ENCODE measurements at places on chromosomes 2 and 18. TPM values are rescaled to one million over a fixed set of nuclear protein-coding genes. Genes with fewer than 3 reads are reported as not detected.
A peak's percentile ranks its signal among the peaks of the same experiment; 100 is the strongest.

The UGT1A10 gene
- not detected for total RNA-seq

The MAB21L4 gene
- total RNA-seq, result not detected

DNA sequence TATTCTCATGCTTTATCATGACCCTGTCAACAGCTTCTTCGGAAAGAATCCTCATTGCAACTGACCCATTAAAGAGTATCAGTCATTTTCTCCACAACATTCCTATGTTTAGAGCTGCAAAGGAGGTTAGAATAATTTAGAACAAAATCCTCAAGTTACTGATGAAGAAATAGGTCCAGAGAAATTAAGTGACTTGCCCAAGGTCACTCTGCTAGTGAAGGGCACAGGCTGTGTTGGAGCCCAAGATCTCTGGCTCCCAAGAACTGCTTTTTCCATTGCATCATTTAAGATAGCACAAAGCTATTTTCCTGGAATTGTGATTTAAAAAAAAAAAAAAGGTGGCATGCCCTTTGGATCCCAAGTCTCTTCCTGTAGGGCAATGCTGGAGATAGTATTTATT, 9.6 kb downstream of the IRS1 start:
- peaks cover 78% of the 10 kb centered on the region for H3K4me1 ChIP-seq
- peaks cover 11% of the 10 kb centered on the region for H3K36me3 ChIP-seq
- DNase-seq, result no peak
- H3K27me3 ChIP-seq, result no peaks in the 10 kb centered on the region
- no peak overlapping the region for H3K27ac ChIP-seq

DNA sequence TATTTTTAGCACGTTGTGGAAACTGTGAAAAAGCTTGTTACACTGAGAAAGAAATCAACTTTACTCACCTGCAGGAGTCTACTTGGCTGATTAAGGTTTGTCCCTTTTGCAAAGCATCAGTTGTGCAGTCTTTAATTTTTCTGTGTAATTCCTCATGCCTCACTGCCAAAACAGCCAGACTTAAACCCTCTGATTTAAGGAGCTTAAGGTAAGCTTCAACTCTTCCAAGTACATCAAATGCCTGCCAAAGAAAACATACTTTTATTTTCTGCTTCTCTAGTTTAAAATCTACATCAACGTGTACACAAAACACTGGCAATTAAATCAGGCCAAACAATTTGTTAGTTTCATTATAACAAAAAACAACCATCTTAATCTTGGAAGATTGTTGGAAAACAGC, 98.0 kb upstream of the TTN start:
- DNase-seq, result no peak
- no peaks in the 10 kb centered on the region for H3K4me1 ChIP-seq
- no peak overlapping the region for H3K27ac ChIP-seq

DNA sequence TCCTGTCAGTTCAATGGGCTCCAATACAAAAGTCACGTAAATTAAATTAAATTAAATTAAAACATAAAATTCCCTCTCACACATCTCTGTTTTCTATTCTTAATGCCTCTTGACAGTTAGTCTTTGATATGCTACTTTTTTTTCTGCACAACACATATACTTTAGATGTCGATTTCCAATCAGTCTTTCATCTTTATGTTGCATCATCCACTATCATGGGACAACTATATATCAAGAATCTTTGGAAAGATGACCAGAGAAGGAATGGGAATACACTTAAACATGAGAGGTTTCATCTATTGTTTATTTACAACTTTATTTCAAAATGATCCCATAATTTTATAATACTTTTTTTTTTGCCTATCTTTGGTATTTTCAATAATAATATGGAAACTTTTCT, 733.3 kb upstream of the FANCL start:
- H3K4me3 ChIP-seq, result no peak overlapping the region
- peaks cover 2% of the 10 kb centered on the region for H3K27me3 ChIP-seq
- no peak for DNase-seq
- no peaks in the 10 kb centered on the region for H3K36me3 ChIP-seq
- H3K4me1 ChIP-seq, result peaks cover 19% of the 10 kb centered on the region

- DNase-seq, result no peak
- no peaks in the 10 kb centered on the region for H3K4me1 ChIP-seq
- H3K27me3 ChIP-seq, result no peaks in the 10 kb centered on the region
- H3K36me3 ChIP-seq, result no peaks in the 10 kb centered on the region
Observed at GRCh38 chr2:137675584-137676327, 288.5 kb upstream of the HNMT start.

The MGAT4A gene
- 12.2 TPM for total RNA-seq

GRCh38 chr2:2182551-2183071, 148.5 kb downstream of the MYT1L start:
- no peak overlapping the region for H3K4me3 ChIP-seq
- H3K36me3 ChIP-seq, result no peaks in the 10 kb centered on the region
- H3K27me3 ChIP-seq, result peaks cover 3% of the 10 kb centered on the region
- DNase-seq, result no peak
- peak overlapping the region; percentile 2 for H3K27ac ChIP-seq
- peaks cover 5% of the 10 kb centered on the region for H3K4me1 ChIP-seq

The ERICH2 gene
- not detected for total RNA-seq

- H3K27ac ChIP-seq, result no peak overlapping the region
- peaks cover 45% of the 10 kb centered on the region for H3K27me3 ChIP-seq
- H3K4me1 ChIP-seq, result peaks cover 26% of the 10 kb centered on the region
- no peak for DNase-seq
Observed at GRCh38 chr2:224036731-224037361, 2.2 kb downstream of the SERPINE2 start.

The TCF23 gene
- total RNA-seq, result not detected

The RASGRP3 gene
- total RNA-seq, result 0.07 TPM

GRCh38 chr2:204452464-204453023, 92.7 kb upstream of the PARD3B start:
- peak; percentile 29 for DNase-seq
- peak overlapping the region; percentile 74 for H3K4me3 ChIP-seq
- peaks cover 69% of the 10 kb centered on the region for H3K4me1 ChIP-seq
- peak overlapping the region; percentile 99 for H3K27ac ChIP-seq
- H3K27me3 ChIP-seq, result no peaks in the 10 kb centered on the region

DNA sequence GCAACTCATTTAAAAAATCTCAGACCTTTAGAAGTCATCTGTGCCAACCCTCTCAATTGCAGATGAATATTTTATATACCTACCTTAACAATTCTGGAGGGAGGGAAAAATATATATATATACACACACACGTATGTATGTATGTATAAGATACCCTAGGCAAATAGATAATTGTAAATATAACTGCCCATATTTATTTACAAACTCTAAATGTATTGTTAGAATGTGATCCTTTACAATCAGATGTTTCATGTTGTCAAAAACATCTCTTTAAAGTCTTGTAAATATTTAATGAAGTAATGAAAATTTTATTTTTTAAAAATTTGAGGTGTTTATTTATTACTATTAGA, 11.6 kb downstream of the ANKRD12 start:
- H3K27ac ChIP-seq, result no peak overlapping the region
- DNase-seq, result no peak

DNA sequence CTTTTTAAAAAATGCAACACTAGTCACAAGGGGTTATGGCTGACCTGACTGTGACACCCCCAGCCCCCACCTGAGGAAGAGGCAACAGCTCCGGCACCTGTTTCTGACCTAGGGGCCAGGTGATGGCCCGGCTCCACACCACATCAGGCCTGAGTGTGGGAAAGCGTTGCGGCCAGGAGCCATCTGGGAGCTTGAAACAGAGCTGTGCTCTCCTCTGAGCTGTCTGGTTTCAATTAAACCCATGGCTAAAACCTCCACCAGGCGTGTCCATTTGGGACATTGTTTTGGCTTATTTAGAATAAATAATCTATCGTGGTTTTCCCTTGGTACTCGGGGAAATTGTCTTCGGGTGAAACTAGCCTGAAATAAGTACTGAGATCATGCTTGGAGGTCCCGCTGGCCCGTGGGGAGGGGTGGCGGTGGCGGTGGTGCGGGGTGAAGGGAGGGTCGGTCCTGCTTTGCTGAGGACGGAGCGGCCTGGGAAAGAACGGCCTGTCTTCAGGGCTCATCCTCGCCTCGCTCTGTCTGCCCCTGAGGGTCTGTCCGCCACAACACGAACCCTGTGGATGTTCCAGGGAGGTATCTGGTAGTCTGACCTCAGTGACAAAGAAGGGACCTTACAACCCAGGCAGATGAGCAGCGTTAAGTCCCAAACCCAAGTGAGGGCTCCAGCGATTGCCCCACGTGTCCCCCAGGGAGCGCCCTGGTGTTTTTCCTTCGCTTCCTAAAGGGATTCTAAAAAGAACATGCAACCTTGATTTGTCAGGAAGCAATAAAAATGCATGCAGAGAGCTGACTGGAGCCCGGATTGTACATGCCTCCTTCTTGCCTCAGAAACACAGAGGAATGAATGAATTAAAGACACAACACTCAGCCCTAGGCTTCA, 58.7 kb downstream of the IL1RL2 start:
- H3K27me3 ChIP-seq, result peaks cover 41% of the 10 kb centered on the region
- peaks cover 5% of the 10 kb centered on the region for H3K4me1 ChIP-seq

The MYCN gene
- 149 TPM for total RNA-seq

DNA sequence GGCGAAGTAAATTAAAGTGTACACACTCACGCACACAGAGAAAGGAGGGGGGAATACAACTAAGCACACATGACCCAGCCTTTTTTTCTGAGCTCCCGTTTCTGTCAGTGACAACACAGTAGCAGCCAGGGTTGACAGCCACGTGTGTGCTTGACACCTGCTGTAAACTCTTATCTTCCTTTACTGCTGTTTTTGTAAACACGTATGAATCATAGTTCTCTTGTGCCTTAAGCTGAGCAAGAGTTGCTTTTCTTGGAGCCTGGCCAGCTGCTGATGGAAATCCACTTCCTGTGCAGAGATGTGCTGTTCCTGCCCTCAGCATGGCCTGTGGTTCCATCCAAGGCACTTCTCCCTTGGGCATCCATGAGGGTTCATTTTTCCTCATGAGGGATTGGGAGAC, 561.9 kb downstream of the GALR1 start:
- no peak for DNase-seq
- no peaks in the 10 kb centered on the region for H3K36me3 ChIP-seq
- no peak overlapping the region for H3K27ac ChIP-seq
- H3K27me3 ChIP-seq, result peaks cover 11% of the 10 kb centered on the region
- H3K4me1 ChIP-seq, result peaks cover 7% of the 10 kb centered on the region

DNA sequence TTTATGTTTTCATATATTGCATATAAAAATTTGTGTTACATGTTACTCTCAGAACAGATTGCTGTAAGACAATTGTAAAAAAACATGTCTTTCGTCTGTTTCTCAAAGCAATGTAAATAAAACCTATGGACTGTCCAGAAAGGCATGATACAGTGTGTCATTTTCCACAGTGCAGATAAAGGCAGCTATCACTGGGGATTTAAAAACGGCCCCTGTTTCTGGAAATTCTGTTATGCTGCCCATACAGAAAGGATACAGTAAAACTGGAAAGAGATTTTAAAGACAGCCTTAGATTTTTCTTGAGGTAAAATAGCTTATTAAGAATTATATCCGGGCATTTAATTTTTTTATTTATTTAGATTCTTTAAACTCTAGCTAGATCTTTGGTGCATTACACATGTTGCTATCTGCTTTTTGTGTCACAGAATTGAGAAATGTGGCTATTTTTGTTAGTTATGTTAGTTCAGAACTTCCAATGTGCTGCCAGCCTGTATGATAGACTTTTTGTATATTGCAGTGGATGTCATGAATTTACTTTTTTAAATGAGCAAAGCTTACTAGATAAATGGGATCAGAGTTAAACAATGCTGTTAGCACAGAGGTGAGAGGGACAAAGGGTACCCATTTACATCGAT, 859 bp upstream of the INO80D start:
- no peak overlapping the region for H3K27ac ChIP-seq
- H3K27me3 ChIP-seq, result no peaks in the 10 kb centered on the region
- no peak for DNase-seq
- H3K4me3 ChIP-seq, result peak overlapping the region; percentile 98

DNA sequence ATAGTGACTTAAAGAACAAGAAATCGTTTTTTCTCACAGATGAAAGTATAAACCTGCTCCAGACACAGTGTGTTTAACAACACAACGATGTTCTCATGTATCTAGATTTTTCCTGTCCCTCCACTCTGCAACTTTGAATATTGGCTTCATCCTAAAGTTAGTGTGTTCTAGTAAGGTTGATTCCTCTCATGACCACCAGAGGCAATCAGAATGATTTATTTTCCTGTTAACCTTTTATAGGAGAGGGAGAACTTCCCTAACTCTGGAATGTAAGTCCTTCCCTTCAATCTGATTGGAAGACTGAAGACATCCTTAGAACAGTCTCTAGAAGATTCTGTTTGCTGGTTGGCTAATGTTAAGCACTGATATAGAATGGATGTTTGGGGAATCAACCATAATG, 41.0 kb upstream of the TAF4B start:
- no peaks in the 10 kb centered on the region for H3K36me3 ChIP-seq
- no peak for DNase-seq
- H3K27me3 ChIP-seq, result no peaks in the 10 kb centered on the region
- no peak overlapping the region for H3K27ac ChIP-seq

- H3K36me3 ChIP-seq, result peaks cover 2% of the 10 kb centered on the region
- H3K27ac ChIP-seq, result no peak overlapping the region
- H3K4me1 ChIP-seq, result peaks cover 25% of the 10 kb centered on the region
- peaks cover 30% of the 10 kb centered on the region for H3K27me3 ChIP-seq
Observed at GRCh38 chr18:4453567-4453873, 1.6 kb downstream of the DLGAP1 start.

The MERTK gene
- 3.3 TPM for total RNA-seq

GRCh38 chr18:22846088-22846683, 86.9 kb upstream of the RBBP8 start:
- H3K4me1 ChIP-seq, result peaks cover 9% of the 10 kb centered on the region
- no peak overlapping the region for H3K4me3 ChIP-seq
- H3K36me3 ChIP-seq, result no peaks in the 10 kb centered on the region

The PGAP1 gene
- 45.1 TPM for total RNA-seq

DNA sequence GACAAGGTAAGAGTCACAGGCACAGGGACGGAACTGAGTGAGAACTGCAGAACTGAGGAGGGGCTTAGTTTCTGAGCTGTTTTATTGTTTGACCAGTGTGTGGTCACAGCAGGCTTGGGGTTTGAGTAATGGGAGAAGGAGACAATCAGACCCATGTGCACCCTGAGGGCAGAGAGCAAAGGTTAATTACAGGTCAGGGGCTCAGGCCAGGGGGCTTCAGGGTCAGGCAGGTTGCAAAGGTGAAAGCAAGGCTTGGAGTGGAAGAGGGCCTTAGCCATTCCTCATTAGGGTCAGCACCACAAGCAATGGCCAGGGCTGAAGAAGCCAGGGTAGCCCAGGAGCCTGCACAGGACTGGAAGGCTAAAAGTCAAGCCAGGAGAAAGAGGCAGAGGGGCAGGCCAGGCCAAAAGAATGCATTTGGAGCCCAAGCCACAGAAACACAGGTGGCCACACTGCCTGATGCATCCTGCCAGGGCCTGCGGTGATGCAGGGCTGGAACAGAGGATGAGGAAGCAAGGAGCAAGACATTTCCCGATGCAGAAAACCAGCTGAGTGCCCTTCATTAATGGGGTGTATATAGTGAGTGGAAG, 209.8 kb upstream of the GYPC start:
- peaks cover 10% of the 10 kb centered on the region for H3K4me1 ChIP-seq
- no peaks in the 10 kb centered on the region for H3K27me3 ChIP-seq
- no peak for DNase-seq
- H3K4me3 ChIP-seq, result no peak overlapping the region
- H3K27ac ChIP-seq, result no peak overlapping the region
- H3K36me3 ChIP-seq, result no peaks in the 10 kb centered on the region

The CCDC68 gene
- not detected for total RNA-seq

GRCh38 chr2:188176620-188177019, 115.1 kb upstream of the GULP1 start:
- H3K4me1 ChIP-seq, result no peaks in the 10 kb centered on the region
- no peak for DNase-seq
- H3K36me3 ChIP-seq, result no peaks in the 10 kb centered on the region
- no peaks in the 10 kb centered on the region for H3K27me3 ChIP-seq

The LMAN1 gene
- 54.8 TPM for total RNA-seq

The GALR1 gene
- total RNA-seq, result not detected

Data from neural crest cell (in vitro differentiated cells).